OCI-M1 (cell line): ENCODE measurements at places on chromosomes 11 and 22.

- DNase-seq: no peak
These were observed 55.7 kb downstream of the PTPRJ start for GRCh38 chr11:48036011-48036410.

DNA sequence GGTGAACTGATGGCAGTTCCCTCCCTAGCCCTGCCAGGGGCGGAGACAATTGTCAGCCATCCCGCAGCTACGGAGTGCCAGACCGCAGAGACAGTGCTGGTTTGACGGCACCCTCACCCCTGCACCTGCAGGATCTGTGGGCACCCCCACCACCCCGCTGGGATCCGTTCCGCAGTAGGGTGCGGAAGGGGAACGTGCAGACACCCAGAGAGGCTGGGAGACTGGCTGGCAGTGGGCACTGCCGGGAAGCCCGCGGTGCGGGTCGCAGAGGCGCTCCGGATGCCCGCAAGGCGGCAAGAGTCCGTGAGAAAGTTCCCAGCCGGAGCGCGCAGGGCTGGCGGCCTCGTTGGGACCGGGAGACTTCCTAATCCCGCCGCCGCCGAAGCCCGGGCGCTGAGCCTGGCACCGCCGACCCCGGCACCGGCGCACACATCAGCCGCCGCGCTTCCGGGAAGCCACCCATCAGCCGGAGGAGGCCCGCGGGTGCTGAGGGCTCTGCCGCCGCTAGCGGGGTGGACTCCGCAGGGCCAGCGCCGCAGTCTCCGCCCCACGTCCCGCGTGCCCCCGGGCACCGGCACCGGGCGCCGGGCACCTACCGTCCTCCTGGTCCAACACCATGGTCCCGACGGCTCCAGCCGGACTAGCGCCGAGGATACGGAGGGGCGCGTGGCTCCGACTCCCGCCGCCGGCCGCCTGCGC lies 4.3 kb upstream of the LMO1 start:
- no peak for DNase-seq

- no peak for DNase-seq
These were observed 12.3 kb upstream of the NXPE4 start for GRCh38 chr11:114607753-114608459.

- DNase-seq: no peak
These were observed 91.6 kb downstream of the STIM1 start for GRCh38 chr11:3947061-3947460.

GRCh38 chr22:46829941-46830715 lies 67.7 kb downstream of the TBC1D22A start:
- no peak for DNase-seq

- no peak for DNase-seq
These were observed 17.2 kb downstream of the ABTB2 start for GRCh38 chr11:34340653-34341052.

DNA sequence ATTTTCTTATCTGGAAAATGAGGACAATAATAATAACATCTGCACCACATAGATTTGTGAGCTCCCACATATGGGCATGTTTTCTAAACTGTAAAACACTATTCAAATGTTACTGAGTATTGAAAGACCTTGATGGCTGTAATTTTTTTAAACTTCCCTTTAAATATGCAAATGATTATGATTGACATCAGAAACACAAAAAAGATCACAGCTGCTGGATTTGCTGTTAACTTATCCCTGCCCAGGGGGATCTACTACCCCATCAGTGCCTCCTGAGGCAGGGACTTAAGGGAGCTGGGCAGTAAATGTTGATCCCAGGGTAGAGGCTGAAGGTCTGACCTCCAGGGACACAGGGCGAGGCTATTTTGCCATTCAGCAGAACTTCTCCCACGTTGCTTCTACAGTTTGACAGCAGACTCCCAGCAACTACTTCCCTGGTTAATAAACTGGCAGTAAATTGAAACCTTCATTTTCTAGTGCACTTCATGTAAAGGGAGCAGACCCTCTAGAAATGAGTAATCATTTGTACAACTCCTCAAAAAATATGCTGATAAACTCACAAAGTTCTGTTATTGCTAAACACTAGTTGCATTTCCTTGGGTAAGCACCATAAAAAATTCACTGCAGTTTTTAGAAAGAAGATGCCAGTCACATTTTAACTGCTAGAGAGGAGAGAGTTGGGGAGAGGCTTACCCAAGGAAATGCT lies 20.3 kb downstream of the TMPRSS5 start:
- peak; percentile 41 for DNase-seq

- no peak for DNase-seq
These were observed 16.2 kb downstream of the MSANTD2 start for GRCh38 chr11:124784051-124784450.

- DNase-seq: no peak
These were observed 20.7 kb upstream of the EMID1 start for GRCh38 chr22:29184849-29185490.

DNA sequence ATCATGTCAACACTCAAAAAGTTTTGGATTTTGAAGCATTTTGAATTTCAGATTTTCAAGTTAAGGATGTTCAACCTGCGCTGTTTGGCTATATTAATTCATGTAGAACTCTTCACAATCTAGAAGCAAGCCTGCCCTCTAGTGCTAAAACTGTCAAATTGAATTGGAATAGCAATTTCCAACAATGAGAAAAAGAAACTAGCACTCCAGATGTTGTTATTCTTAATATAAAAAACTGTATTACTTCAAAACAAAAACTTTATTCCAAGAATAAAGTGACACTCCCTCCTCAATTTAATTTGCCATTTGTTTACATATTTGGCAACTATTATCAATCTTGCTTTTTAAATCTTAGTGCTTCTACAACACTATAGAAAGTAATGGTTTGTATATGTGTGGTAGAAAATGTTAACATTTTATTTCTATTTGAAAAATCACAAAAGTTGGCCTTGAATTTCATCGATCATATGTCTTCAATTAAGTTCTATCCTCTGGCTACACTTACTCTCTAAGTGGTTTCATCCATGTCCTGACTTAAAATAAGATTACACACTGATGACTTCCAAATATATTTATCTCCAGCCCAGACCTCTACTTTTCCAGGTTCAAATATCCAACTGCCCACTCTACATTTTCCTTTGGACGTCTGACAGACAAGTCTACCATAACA lies 36.6 kb downstream of the DCUN1D5 start:
- DNase-seq: peak; percentile 26

- peak; percentile 20 for DNase-seq
These were observed 5.4 kb upstream of the MAPK8IP1 start for GRCh38 chr11:45879803-45880686.

DNA sequence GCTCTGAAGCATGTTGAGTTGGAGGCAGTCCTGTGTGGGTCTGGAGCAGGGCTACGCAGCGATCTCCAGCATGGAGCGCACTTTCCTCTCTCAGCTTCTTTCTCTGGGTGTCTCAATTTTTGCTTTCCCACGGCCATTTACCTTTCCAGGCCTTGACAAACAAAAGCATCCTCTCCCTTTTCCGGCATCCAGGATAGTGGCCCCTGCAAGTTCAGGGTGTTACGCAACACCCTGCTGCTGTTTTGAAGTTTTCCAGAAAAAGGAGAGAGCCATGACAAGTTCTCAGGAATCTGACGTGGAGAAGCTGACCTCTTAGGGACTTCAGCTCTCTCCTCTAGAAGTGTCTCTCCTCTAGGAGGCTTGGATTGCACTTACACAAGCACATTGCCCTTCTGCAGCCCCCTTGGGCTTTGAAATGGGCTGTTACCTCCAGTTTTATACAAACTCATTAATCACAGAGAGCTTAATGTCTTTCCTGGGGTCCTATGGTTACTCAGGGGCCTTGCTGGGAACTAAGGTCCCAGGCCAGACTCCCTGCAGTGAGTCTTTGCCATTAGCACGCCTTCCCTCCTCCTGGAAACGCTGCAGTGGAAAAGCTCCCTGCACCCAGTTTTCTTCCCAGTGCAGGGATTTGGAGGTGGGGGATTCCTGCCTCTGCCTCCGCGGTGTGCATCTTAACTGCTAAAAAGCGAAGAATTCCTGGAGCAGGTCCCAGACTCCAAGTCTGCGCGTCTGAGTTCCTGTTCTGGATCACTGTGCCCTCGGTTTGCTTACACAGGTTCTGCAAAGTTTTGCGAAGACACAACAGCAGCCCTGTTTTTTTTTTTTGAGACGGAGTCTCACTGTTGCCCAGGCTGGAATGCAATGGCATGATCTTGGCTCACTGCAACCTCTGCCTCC lies 80.4 kb downstream of the BARX2 start:
- no peak for DNase-seq

DNA sequence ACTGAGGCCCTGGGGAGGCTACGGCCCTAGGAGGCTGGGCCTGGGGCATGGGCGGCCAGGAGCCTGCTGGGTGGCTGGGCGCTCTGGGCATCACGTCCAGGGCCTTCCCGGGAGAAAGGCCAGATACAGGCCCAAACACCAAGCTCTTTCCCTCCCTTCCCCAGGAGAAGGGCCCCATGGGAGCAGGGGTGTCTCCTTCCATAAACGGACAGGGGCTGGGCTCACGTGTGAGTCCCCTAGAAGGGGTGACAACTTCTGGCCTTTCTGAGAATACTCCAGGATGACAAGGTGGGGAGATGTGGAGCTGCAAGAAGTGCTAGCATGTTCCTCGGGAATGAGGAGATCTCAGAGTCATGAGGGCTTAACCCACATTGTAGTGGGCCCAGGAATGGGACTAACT lies 19.5 kb upstream of the SYT8 start:
- DNase-seq: no peak

- DNase-seq: peak; percentile 81
These were observed 18.2 kb downstream of the IFT27 start for GRCh38 chr22:36757668-36758211.

GRCh38 chr22:29784451-29785361 lies 17.5 kb downstream of the UQCR10 start:
- DNase-seq: peak; percentile 8

GRCh38 chr11:99571094-99571493 lies 550.3 kb downstream of the CNTN5 start:
- DNase-seq: no peak

DNA sequence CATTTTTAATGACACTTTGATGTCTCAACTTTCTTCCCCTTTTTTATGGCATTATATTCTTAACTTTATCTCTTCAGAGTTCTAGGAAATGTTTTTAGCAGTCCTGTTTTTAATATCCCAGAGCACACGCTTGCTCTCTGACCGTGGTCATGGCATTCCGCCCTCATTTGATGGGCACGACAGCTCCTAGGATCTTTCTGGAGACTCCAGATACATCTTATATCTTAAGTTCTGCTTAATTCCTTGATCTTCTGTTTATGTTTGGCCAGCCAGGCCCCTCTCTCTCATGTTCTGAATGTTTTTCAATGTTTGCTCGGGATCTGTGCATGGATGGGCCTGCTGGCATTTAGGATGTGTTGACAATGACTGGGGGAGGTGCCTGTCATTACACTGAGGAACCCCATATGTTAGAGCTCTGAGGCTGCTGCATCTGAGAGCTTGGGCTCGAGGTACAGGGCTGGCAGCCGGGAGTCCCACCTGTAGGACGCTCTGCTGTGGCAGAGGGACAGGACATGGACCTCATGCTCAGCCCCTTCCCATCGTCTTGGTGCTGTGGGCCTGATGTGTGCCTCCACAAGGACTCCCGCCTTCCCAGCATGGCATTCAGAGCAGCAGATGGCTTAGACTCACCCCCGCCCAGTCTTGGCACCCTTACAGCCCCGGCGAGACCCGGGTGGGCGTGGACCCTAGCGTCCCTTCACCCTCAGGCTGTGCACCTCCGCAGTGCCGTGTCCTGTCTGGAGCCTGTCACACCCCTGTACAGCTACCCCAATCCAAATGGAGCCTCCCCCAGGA lies 75.0 kb downstream of the CDKN1C start:
- no peak for DNase-seq

DNA sequence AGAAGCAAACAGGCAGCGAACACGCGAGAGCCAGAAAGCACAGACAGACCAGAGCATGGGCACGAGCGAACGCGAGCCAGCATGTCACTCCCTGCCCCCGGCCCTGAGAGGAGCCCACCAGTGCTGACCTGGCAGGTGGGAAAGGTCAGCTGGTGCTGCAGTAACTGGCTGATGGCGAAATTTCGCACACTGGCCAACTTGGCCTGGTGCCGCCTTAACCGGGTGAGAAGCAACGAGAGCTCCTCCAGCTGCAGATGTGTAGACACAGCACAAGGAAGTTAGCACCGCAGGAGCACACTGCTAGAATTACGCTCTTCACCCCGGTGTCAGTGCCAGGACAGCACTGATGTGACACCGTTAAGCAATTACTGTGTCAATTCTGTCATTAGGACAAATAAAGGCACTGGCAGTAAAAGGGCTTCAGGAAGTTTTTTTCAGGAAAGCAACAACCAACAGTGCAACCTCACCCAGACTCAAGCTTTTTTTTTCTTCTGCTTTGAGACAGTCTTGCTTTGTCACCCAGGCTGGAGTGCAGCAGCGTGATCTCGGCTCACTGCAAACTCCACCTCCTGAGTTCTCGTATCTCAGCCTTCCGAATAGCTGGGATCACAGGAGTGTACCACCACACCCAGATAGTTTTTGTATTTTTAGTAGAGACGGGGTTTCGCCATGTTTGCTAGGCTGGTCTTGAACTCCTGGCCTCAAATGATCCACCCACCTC lies 76.8 kb downstream of the C11orf58 start:
- no peak for DNase-seq

DNA sequence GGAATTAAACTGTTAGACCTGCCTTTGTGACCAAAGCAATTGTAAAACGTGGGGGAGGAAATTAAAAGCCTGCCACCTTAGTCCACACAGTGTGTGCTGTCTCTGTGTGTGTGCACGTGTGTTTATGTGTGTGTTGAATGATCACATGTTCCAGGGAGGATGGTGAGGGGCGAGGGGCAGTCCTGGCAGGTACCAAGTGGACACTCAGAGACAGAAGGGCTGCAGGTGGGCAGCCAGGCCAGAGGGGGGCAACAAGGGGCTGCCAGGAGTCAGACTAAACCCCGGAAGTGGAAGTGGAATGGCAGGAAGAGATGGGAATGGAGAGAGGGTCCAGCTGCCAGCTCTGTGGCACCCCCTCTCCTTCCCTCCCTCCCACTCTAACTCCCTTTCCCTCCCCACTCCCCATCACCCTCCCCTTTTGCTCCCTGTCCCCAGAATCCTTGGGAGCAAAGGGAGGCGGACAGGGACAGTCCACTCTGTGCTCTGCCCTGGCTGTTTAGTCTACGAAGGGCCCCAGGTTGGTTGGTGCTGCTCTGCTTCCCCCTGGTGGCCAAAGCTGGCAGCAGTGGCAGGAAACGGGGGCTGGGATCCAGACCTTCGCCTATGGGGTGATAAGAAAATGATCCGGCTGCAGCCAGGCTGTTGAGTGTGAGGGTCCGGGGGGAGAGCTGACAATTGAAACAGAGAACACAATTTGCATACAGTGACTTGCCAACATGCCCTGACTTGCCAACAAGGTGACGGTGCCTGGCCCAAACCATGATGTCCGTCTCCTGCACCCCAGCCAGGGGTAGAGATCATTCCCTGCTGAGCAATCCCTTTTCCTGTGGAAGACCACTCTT lies 24.4 kb downstream of the P2RY2 start:
- peak; percentile 99 for DNase-seq

- no peak for DNase-seq
These were observed 23.4 kb upstream of the GRAMD4 start for GRCh38 chr22:46596819-46597218.

DNA sequence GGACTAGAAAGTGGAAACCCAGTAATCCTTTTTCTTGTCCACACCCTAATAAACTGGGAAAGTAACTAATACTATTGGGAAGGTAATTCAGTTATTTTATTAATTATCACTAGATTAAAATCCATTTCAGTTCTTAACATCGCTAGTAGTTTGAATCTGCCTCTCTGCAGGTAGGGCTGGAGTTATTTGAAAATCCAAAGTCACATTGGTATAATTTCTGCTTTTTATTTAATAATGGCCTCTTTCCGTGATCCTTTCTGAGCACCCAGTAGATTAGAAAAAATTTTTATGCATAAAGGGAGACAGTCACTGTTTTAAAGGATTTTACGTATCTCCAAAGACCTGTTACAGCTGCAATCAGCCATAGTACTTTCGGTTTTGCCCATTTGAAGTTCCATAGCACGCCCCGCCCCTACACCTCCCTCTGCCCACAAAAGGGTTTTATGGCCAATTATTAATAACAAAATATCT lies 605 bp upstream of the COPB1 start:
- DNase-seq: peak; percentile 85
